ENCODE measurements at places on chromosomes 3 and 15.

GRCh38 chr3:185071287-185071800 lies 81.5 kb downstream of the C3orf70 start:
- DNase-seq, result no peak

- DNase-seq, result no peak
Observed at GRCh38 chr3:152383136-152383606, 114.4 kb downstream of the MBNL1 start.

DNA sequence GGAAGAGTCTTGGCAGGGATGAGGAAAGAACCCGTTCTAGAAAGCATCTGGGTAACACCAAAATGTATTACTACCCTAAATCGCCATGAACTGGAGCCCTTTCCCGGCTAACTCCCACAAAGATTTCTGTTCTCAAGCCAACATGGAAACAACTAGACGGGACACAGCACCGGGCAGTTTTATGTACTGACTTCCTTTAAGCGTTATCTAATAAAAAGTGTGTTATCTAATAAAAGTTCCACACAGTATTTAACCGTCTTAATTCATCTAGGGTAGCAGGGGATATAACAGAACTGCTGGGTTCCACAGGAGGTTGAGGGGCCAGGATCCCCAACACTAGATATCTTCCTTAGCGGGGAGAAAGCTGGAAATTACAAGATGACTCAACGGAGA lies 347 bp upstream of the C3orf62 start:
- DNase-seq, result no peak

- no peak for DNase-seq
Observed at GRCh38 chr15:73934281-73934680, 8.0 kb downstream of the LOXL1 start.

DNA sequence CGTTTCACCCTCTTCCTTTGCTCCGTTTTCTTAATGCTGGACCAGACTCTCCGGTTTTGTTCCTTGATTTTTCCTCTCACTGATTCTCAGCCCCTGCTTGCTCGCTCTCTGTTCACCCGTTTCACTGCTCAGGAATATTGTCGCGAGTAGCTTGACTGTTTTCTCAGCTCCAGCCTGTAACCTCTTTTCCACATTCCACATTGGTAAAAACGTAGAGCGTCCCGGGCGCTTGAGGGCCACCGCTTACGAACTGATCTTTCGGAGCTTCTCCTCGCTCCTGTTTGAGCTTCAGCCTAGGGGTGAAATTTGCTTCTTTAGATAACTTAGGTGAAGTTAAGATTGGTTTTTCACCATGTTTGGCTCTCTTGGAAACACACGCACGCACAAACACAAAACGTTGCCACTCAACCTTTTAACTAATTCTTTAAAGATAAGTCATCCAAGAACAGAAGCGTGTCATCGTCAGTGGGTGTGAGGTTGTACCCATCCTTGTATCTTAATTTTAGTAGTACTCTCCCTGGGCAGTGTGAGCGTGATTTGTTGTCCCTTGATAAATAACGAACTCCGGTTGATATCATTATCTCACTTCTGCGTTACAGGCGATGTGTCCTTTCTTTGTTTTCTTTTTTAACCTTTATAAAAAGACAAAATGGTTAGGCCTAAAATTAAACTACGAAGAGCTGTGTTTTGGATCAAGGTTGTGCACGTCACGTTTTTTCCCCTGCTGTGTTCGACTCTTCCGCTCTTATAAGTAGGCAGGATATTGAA lies 1.0 kb downstream of the PAK2 start:
- DNase-seq, result no peak

GRCh38 chr3:18827664-18828063 lies 320.6 kb upstream of the KCNH8 start:
- DNase-seq, result no peak

- DNase-seq, result no peak
Observed at GRCh38 chr15:93127286-93127685, 38.3 kb upstream of the RGMA start.

DNA sequence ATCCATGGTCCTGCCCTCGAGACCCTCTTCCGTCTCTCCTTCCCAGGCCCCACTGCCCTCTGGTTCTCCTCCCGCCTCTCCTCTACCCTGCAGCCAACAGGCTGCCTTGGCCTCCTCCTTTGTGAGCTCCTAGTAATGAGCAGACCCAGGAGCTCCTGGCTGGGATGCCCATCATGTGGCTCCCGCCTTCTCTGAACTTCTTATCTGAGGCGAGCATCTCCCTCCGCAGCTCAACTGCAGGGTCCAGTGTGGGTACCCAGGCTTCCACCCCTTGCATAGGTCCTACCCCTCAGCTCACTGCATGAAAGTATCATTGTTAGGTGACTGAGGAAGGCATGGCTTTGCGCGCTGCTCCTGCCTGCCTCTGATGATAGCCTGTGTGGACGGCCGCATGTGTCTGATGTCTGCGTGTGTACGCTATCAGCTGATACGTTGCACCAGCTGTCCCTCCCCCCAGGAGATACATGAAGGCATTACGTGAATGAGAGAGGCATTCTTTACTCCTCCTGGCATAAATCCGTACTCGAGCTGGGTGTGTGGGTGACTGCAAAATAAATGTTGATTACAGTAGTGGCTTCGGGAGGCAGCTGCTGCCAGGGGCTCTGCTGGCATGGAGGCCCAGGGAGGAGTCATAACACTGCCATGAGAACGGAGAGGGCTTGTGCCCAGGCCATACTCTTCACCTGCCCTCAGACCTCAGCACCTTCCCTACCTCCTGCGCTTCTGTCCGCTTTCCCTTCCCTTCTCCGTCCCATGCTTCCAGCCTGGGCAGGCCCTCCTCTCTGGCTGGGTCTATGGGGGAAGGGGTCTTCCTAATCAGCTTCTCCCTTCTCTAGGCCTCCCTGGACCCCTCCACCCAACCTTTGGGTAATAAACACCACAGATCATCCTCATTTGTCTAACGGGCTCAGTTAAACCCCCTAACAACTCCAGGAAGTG lies 48.8 kb downstream of the ZNF710 start:
- DNase-seq, result no peak

DNA sequence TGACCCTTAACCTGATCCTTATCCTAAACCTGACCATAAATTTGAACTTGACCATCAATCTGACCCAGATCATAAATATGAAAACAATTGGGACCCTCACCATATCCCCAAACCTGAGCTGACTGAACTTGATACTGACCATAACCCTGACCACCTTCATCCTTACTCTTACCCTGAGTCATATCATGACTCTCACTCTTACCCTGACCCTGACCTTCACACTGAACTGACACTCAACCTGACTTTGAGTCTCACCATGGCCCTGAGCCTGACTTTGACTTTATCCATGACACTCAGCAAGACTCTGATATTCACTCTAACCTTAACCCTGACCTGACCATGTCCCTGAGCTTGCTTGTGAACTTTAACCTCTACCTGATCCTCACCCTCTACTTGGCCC lies 34.3 kb upstream of the SLC25A26 start:
- no peak for DNase-seq

DNA sequence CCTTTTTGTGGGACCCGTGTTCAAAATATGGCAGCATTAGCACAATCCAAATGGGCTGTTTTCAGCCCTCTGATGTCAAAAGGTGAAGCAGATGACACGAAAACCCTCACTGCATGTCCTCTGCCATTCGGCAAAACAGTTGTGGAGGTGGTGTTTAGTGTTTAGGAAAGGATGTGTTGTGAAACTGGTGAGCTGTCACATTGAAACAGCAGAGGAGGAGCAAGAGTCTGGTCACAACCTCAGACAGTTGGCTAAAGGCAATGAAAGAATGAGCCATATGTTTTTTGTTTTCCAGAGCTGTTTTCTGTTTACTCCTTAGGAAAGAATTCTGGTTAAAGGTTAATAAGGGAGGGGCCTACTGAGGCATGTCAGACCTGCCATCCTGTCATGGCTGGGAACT lies 140.7 kb downstream of the VPS8 start:
- DNase-seq, result no peak

DNA sequence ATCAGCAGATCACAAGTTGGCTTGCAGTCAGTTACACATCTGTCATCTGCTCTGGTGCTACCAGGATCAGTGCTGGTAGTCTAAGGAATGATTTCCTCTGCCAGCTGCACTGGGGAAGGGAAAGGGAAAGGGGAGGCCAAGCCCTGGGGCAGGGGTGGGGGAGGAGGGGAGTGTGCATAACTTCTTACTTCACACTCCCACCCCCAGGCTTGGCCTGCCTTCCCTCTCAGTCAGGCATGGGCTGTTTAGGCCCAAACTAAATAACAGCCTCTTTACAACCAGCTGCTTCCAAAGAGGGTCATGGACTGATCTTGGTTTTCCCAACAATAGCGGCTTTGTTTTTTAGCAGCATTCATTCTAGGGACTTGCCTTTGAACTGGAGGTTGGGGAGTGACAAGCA lies 86.1 kb upstream of the PSMD6 start:
- DNase-seq, result no peak

DNA sequence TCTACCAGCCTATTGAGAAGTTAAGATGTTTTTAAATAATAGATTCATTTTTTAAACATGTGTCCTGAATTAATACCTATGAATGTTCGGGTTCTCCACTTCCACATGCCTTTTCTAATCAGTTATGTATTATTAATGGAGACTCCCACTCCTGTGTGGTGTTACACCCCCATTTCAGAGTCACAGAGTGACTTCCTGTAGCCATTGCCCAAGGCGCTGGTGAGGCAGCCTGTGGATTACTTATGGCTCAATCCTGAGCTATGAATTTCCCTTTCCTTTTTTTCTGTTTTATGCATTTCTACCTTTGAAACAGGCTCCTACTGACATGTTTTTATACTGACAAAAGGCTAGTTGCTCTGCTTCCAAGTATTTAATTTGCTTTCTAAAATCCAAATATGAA lies 162.3 kb downstream of the GABRG3 start:
- DNase-seq, result no peak

DNA sequence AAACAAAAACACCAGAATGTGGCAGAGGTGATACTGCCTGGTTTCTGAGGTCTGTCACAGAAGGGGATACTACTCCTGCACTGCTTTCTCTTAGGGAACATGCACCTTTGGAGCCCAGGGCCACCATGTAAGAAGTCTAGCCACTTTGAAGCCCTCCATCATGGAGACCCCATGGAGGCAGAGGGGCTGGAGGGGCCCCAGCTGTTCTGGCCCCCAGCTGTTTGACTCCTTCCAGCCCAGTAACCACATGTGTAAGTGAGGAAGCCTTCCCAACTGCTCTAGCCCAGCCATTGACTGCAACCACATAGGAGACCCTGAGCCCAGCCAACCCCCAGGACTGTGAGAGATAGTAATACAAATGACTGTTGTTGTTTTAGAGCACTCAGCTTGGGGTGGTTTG lies 9.0 kb upstream of the IGDCC4 start:
- no peak for DNase-seq
